ENCODE measurements at places on chromosomes 4 and X.

DNA sequence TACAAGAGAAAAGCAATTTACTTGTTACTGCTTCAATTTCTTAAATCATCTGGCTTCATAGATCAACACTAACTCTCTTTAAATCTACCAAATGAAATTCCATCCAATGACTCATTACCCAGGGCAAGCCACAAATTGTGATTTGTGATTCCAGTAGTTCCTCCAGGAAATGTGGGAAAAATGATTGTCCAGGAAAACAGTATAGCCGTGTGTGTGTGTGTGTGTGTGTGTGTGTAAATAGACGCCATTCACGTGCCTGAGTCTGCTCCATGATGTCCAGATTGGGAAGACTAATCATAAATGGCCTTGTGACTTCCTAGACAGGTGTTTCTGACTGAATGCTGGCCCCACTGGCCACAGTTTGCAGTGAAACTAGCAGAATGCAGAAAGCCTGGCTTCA is 121.3 kb downstream of the HS6ST2 start:
- no peak overlapping the region for H3K4me3 ChIP-seq
- no peak for DNase-seq
- no peaks in the 10 kb centered on the region for H3K27me3 ChIP-seq

DNA sequence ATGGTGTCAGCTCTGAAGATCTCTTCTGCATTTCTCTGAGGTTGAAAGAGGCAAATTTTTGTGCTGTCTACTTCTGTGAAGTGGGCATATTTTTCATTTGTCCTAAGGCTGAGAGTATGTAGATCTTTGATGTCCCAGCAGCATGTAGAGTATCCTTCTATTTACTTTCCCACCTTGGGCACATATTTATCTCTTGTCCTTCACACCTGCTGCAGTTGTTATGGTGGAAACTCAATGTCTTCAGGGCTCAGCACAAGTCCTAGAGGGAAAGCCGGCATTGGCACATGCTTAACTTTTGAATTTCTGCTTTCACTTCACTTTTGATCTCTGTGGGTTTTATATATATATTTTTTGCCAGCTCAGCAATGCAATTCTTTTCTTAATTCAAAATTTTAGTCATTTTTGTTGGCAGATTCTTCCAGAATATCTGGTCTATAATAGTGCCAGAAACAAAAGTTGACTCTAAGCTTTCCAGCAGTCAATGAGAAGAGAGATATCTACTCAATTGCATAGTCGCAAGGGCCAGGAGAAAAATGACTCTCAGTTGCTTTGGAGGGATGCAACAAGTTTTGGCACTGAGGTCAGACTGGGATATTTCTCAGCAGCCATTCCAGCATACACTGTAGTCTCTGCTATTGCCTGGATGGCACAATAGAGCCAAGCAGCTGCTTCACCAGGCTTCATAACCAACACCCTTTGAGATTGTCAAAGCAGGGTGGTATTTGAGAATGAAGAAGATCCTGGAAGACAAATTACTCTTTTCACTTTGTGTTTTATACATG is 127.8 kb upstream of the FAT1 start:
- H3K4me1 ChIP-seq = no peaks in the 10 kb centered on the region
- H3K27ac ChIP-seq = no peak overlapping the region
- H3K36me3 ChIP-seq = no peaks in the 10 kb centered on the region
- DNase-seq = no peak

DNA sequence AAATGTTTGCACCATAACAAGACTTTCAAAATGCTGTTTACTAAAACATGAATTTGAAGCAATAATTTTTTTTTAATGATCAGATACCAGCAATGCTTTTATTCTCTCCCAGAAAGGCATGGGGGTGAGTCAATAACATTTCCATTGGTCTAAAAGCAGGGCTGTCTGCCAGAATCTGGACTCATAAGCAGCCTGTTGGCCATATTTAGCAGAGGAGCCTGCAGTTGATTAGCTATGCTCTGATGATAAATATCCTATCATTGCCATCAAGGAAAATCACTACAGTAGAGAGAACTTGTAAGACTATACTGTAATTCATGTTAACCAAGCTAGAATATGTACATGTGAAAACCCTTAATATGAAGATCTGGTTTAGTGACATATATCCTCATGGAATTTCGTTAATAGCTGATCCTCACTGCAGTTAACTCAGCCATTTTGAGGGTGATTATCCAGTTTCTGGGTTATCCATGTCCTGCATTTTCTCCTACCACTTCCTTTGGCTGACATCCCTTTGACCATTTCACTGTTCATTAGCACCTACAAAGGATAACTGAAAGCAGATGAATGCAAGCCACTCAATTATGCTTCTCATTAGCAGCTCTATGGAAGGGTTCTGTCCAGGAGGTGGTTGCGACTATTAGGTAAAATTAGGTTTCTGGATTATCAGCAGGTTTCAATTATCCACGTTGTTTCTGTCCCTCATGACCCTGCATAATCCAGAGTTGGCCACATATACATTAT is 72.9 kb upstream of the DIAPH2 start:
- no peaks in the 10 kb centered on the region for H3K36me3 ChIP-seq
- no peak overlapping the region for H3K4me3 ChIP-seq
- H3K27ac ChIP-seq = no peak overlapping the region
- no peaks in the 10 kb centered on the region for H3K4me1 ChIP-seq
- H3K27me3 ChIP-seq = no peaks in the 10 kb centered on the region
- no peak for DNase-seq

DNA sequence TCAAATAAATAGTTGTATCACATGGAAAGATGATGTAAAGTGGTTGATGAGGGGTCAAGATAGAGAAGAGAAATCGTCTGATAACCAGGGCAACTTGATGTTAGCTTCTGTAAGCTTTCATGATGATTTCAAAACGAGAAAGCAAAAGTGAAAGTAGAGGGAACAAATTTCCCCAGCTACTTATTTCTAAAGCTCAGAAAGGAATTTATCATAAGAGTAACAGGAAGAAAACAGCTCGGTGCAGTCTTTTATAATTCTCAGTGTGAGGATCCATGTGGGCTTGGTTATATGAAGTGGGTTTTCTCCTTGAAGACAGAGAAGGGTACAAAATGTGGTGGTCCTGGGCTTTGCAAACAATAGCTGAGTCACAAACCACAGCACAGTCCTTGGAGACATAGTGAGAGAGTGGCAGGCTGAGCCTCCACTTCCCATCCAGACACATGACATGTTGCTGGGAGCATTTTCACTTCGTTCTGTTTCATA is 32.1 kb upstream of the GLRA2 start:
- H3K36me3 ChIP-seq = no peaks in the 10 kb centered on the region
- no peak for DNase-seq
- H3K4me3 ChIP-seq = peak overlapping the region; percentile 31
- H3K27ac ChIP-seq = peak overlapping the region; percentile 67
- H3K27me3 ChIP-seq = no peaks in the 10 kb centered on the region
- H3K4me1 ChIP-seq = peaks cover 3% of the 10 kb centered on the region

DNA sequence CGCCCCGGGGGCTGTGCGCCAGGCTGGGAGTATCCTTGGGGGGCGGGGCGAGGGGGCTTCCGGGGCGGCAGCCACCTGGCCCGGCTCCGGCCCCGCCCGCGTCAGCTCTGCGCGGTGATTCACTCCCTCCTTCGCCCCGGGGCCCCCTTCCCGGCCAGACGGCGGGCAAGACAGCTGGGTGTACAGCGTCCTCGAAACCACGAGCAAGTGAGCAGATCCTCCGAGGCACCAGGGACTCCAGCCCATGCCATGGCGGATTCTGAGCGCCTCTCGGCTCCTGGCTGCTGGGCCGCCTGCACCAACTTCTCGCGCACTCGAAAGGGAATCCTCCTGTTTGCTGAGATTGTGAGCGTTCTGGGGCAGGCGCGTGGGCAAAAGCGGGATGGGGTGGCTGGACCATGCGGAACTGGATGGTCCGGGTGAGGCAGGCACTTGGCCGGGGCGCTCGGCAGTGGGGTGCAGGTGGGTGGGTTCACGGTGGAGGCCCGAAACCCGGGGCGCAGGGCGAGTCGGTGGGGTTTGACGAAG is at the start of gene PLP2:
Gene PLP2, plus strand, starts transcription at position 147 of the 528 bp plus-strand sequence. Its CDS starts 103 bp downstream, at position 250.
- peaks cover 7% of the 10 kb centered on the region for H3K4me1 ChIP-seq
- DNase-seq = peak; percentile 55
- H3K27ac ChIP-seq = peak within 1 kb of the TSS; percentile 66
- no peaks in the 10 kb centered on the region for H3K27me3 ChIP-seq

GRCh38 chr4:23220911-23221310 is 528.2 kb downstream of the GBA3 start:
- H3K4me1 ChIP-seq = no peaks in the 10 kb centered on the region
- DNase-seq = no peak
- no peaks in the 10 kb centered on the region for H3K36me3 ChIP-seq
- H3K27me3 ChIP-seq = no peaks in the 10 kb centered on the region

DNA sequence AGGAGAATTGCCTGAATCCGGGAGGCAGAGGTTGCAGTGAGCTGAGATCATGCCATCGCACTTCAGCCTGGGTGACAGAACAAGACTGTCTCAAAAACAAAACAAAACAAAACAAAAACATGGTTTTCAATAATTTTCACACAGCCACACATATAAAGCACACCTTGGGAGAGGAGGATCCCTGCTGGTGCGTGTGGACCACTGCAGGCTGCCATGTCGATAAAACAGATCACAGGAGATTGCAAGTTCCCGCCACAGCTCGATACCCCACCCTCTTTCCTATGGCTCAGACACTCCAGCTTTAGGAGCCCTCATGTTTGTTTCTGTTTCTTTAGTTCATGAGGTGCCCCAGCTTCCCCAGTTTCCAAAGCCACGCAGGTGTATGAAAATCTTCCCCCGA is 31.3 kb upstream of the CLDN24 start:
- no peaks in the 10 kb centered on the region for H3K4me1 ChIP-seq
- H3K36me3 ChIP-seq = no peaks in the 10 kb centered on the region
- no peak overlapping the region for H3K4me3 ChIP-seq
- peaks cover 21% of the 10 kb centered on the region for H3K27me3 ChIP-seq
- H3K27ac ChIP-seq = no peak overlapping the region

DNA sequence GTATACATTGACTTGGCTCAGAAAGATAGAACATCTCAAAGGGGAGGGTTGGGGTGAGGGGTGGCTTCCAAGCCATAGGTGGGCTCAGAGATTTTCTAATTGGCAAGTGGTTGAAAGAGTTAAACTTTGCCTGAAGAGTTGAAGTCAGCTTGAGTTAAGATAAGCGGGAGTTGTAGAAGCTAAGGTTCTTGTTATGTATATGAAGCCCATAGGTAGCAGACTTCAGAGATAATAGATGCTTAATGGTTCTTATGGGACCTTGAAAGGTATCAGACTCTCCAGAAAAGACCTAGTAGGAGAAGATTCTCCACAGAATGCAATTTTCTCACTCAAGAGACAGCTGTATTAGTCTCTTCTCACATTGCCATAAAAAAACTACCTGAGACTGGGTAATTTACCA is 599.1 kb upstream of the CPEB2 start:
- no peaks in the 10 kb centered on the region for H3K27me3 ChIP-seq
- H3K4me3 ChIP-seq = no peak overlapping the region
- no peak for DNase-seq
- H3K27ac ChIP-seq = no peak overlapping the region
- no peaks in the 10 kb centered on the region for H3K36me3 ChIP-seq
- no peaks in the 10 kb centered on the region for H3K4me1 ChIP-seq

GRCh38 chr4:170476351-170476750 is 386.6 kb upstream of the AADAT start:
- H3K27ac ChIP-seq = no peak overlapping the region
- no peak overlapping the region for H3K4me3 ChIP-seq
- H3K4me1 ChIP-seq = no peaks in the 10 kb centered on the region
- no peaks in the 10 kb centered on the region for H3K27me3 ChIP-seq
- DNase-seq = no peak

- H3K4me1 ChIP-seq = no peaks in the 10 kb centered on the region
- H3K27ac ChIP-seq = no peak overlapping the region
- H3K27me3 ChIP-seq = no peaks in the 10 kb centered on the region
- DNase-seq = no peak
- no peak overlapping the region for H3K4me3 ChIP-seq
Observed at GRCh38 chr4:120865985-120866384, 56.5 kb downstream of the PRDM5 start.

GRCh38 chr4:37795581-37796195 is 30.8 kb upstream of the PGM2 start:
- H3K4me1 ChIP-seq = no peaks in the 10 kb centered on the region
- DNase-seq = no peak
- H3K27ac ChIP-seq = no peak overlapping the region
- no peaks in the 10 kb centered on the region for H3K36me3 ChIP-seq
- H3K27me3 ChIP-seq = peaks cover 5% of the 10 kb centered on the region

- no peak overlapping the region for H3K4me3 ChIP-seq
- DNase-seq = no peak
- H3K27me3 ChIP-seq = no peaks in the 10 kb centered on the region
- no peaks in the 10 kb centered on the region for H3K36me3 ChIP-seq
Observed at GRCh38 chr4:61294936-61295335, 94.8 kb downstream of the ADGRL3 start.

- DNase-seq = no peak
- H3K4me3 ChIP-seq = no peak overlapping the region
- H3K27ac ChIP-seq = no peak overlapping the region
- no peaks in the 10 kb centered on the region for H3K36me3 ChIP-seq
- no peaks in the 10 kb centered on the region for H3K27me3 ChIP-seq
- no peaks in the 10 kb centered on the region for H3K4me1 ChIP-seq
Observed at GRCh38 chrX:46634577-46634976, 61.0 kb downstream of the CHST7 start.

DNA sequence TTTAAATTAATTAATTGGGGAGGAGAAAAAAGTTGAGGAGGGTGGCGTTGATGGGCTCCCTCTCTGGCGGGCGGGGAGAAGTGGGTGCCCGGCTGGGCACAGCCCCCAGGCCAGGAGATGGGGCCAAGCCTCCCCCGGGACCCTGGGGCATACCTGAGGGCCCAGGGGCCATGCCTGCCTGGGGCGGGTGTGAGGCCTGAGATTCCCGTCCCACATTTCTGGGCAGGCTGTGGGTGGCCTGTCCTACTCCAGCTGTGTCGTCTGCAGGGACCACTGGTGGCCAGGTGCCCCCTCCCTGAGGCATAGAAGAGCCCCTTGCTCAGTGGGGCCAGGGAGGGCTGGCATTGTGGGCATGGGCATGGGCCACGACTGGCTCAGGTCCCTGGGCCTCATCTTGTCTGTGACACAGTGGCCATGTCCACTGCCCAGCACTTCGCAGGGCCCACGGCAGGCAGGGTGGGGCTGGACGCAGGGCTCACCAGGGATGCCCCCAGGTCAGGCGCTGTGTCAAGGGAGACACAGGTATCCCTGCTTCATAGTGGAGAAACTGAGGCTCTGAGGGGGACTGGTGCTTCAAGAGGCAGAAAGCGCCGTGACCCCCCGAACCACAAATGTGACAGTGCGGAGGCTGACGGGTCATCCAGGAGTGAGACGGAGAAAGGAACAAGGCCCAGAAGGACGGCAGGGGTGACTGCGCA is 60.1 kb downstream of the FAM53A start:
- no peaks in the 10 kb centered on the region for H3K36me3 ChIP-seq
- no peak overlapping the region for H3K27ac ChIP-seq
- peaks cover 2% of the 10 kb centered on the region for H3K27me3 ChIP-seq
- no peak for DNase-seq

GRCh38 chrX:34382416-34382815 is 250.3 kb upstream of the FAM47A start:
- no peaks in the 10 kb centered on the region for H3K27me3 ChIP-seq
- H3K27ac ChIP-seq = no peak overlapping the region
- no peak for DNase-seq
- no peak overlapping the region for H3K4me3 ChIP-seq
- no peaks in the 10 kb centered on the region for H3K4me1 ChIP-seq
